ENCODE measurements at places on chromosomes 3 and 15.

- no peak for DNase-seq
These were observed 14.1 kb downstream of the SIDT1 start for GRCh38 chr3:113546414-113546893.

DNA sequence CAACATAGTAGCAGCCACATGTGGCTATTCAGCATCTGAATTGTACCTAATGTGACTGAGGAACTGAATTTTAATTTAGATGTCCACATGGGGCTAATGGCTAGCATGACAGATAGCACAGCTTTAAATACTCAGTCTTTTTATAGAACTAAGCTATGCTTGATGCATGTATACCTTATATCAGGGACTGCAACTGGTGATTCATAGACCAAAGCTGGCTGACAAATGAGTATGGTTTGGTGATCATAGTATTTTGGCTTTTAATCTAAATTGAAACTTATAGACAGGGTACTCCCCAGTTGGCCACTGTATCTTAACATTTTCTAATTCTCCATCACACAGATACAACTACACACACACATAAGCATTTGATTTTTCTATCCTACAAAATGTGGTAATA lies 83.6 kb downstream of the IGSF11 start:
- DNase-seq = no peak

DNA sequence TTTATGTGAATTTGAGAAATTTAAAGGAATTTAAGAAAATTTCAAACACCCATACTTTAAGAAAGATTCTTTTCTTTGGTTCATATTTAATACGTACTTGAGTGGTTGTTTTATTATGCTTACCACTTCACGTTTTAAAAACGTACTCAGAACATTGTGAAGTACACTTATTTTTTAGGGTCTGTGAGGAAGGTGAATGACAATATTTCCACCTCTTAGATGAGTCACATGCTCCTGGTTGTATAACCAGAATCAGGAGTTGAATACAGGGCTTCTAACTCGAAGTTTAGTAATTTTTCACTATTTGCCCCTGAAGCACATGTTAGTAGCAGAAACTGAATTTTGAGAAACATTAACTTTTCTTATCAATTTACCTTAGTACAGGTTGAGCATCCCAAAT lies 7.5 kb downstream of the SKIL start:
- DNase-seq = no peak

GRCh38 chr3:17946619-17947018 lies 204.2 kb upstream of the TBC1D5 start:
- DNase-seq = no peak

DNA sequence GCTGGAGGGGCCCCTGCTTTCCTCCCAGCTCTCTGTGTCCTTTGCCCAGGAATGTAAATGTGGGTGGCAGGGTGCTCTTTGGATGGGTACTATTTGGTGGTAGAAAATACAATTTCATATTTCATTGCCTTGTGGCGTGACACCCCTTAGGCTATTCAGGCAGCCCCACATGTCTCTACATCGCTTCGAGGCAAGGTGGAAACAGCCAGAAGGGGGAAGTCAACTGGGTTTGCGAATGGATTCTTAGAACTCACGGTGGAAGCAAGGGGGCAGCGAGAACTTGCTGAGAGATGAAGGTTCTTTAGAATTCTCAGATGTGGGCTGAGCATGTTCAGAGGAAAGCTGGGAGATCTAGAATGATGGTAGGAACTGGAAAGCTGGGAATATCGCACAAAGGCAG lies 25.3 kb downstream of the PLA2G4D start:
- no peak for DNase-seq

DNA sequence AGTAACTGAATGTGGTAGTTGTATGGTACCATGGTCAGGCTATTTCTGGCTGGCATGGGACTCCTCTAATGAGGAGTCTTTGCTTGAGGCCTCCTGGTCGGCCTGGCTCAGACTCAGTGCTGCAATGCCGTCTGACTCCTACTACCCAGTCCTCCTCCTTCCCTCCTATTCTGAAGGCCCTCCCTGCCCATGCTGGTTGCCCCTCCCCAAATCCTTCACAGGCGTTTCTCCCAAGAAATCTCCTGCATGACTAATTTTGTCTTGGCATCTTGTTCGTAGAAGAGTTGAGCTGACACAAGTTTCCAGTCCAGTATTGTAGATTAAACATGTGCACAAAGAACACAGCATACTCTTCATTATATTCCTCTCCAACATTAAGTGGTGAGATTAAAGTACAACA lies 115.5 kb downstream of the NFKBIZ start:
- DNase-seq = no peak

GRCh38 chr15:76200641-76201105 lies 110.6 kb downstream of the ETFA start:
- no peak for DNase-seq

GRCh38 chr3:175238801-175239200 lies 379.7 kb downstream of the NAALADL2 start:
- no peak for DNase-seq

DNA sequence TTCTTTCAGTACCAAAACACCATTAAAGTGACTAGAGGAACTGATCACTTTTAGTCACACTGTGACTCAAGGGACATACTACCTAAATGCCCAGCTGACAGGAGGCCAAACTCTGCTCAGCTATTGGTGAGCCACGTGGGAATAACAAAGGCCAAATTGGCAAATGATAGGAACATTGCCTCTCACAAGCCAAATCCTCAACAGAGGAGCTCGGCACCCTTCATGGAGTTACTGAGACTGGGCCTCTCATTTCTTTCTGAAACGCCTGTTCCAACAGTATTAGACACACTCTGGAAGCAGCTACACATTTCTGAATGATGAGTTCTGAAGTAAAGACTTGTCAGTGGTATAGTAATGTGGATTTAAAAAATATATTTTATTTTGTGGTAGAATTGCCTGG lies 166.0 kb upstream of the COL8A1 start:
- DNase-seq = no peak

GRCh38 chr15:90419738-90420406 lies 31.8 kb downstream of the IQGAP1 start:
- no peak for DNase-seq

GRCh38 chr3:66719796-66720356 lies 219.1 kb upstream of the LRIG1 start:
- no peak for DNase-seq

GRCh38 chr3:18787441-18787840 lies 360.9 kb upstream of the KCNH8 start:
- DNase-seq = no peak

GRCh38 chr3:151478335-151478697 lies 17.5 kb upstream of the IGSF10 start:
- DNase-seq = no peak

DNA sequence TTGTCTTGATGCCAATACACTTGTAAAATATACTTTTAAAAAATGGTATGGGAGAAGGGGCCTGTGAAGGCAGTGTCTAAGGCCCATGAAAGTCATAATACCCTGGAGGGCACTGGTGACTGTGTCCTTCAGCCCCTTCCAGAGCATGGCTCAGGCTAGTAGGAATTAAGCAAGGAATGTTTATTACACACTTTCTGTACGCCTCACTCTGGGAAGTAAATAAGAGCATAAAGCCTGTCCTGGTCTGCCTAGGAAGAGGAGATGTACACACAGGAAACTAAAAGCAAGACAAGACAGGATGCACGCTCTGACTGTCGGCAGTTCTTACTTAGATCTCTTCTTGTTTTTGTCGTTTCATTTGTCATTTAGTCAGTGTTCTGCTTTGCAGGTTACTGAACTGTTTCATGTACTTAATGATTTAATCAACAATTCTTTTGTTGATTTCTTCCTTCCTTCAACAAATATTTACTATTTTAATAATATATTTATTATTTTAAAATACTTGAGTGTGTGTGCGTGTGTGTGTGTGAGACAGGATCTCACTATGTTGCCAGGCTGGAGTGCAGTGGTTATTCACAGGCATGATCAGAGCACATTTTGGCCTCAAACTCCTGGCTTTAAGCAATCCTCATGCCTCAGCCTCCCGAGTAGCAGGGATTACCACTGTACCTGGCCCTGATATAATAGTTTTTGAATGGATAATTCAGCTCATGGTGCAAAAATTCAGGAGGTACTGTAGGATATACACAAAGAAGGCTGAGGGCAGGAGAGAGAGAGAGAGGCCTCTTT lies 9.0 kb upstream of the SMAD6 start:
- no peak for DNase-seq

DNA sequence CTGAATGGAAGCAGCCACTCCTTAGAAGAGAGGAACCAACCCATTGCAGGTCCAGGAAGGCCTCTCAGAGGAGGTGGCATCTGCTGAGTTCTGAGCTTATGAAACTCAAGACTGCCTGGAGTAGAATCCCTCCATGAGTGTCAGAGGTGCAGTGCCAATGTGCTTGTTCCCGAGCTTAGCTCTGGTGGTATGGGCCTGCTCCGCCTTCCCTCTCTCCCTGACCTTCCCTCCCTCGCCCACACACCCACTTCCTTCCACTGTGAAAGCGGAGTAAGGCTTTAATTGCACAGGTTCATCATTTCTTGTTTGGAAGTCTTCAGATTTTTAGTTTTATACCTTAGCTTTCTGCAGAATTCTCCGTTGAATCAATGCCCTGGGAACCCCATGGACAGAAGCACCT lies 208.0 kb upstream of the BHLHE40 start:
- DNase-seq = no peak

- no peak for DNase-seq
These were observed 198.5 kb downstream of the CDIN1 start for GRCh38 chr15:36777926-36778325.

DNA sequence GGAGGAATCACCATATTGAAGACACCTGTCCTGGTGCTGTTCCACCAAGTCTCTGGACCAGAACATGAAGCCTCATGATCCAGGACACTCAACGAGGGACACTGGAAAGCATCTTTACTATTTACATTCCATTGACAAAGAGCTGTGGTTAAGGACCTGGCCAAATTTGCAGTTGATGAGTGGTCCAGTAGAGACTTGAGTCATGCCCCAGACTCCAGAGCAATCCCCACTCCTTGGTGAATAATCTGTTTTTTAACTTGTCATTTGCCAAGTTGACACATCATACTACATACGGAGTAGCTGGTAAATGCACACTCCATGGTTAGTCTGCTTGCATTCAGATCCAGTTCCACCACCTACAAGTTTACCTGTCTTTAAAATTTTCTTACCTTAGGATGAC lies 1.2 kb upstream of the COL6A6 start:
- no peak for DNase-seq

GRCh38 chr15:49731187-49732099 lies 110.6 kb downstream of the DTWD1 start:
- no peak for DNase-seq
